ENCODE measurements at places on chromosomes 4 and X.

- DNase-seq, result no peak
Observed at GRCh38 chr4:7189066-7189465, 3.3 kb upstream of the SORCS2 start.

- DNase-seq, result no peak
Observed at GRCh38 chr4:98568941-98569663, 89.3 kb downstream of the TSPAN5 start.

- DNase-seq, result no peak
Observed at GRCh38 chr4:23937173-23937572, 47.3 kb upstream of the PPARGC1A start.

DNA sequence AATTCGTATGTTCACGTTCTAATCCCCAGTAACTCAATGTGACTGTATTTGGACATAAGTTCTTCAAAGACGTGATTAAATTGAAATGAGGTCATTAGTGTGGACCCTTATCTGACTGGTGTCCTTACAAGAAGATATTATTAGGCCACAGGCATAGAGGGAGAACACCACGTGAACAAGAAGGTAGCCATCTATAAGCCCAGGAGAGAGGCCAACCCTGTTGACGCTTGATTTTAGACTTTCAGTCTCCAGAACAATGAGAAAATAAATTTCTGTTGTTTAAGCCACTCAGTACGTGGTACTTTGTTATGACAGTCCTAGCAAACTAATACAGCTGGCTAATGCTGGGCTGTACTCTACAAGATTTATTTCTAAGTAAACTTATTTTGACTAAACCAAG lies 1.5 kb upstream of the EIF1AX start:
- no peak for DNase-seq

GRCh38 chr4:48991357-48991756 lies 5.3 kb downstream of the CWH43 start:
- no peak for DNase-seq

GRCh38 chr4:60588556-60588955 lies 611.6 kb upstream of the ADGRL3 start:
- no peak for DNase-seq

DNA sequence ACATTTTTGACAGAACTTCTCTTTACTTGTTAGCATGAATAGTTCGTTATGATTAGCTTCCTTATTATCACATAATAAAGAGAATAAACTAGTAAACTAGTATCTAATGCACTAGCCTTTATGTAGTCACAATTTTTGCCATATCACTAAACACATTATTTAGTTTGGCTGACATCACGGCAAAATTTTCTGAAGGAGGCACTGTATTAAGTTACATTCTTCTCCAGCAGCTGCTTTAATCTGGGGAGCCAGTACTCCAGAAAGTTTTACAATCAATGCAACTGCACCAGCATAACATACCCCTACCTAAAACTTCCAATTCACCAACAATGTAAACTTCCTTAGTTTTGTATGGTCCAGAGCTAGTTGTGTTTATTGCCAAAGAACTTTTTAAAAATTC lies 87.8 kb downstream of the FIP1L1 start:
- DNase-seq, result no peak

DNA sequence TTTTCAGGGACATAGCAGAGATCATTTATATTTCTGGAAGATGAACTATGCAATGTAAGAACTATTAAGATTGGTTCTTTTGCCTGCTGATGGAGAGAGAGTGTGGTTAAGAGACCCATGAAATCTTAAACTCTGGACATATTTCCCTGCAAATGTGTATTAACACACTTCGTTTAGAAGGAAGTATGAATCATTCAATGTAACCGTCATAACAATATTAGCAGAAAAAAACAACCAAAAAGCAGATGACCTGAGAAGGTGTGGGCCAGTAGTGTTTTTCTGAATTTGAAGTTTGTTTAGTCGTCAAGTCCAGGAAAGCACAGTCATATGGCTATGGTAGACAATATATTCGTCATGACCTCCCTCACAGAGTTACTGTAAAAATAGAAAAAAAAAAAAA lies 2.5 kb upstream of the TMPRSS11D start:
- no peak for DNase-seq

GRCh38 chr4:102061133-102061532 lies 270.6 kb downstream of the BANK1 start:
- DNase-seq, result no peak

- peak; percentile 13 for DNase-seq
Observed at GRCh38 chrX:154734061-154734781, 16.7 kb downstream of the GAB3 start.

DNA sequence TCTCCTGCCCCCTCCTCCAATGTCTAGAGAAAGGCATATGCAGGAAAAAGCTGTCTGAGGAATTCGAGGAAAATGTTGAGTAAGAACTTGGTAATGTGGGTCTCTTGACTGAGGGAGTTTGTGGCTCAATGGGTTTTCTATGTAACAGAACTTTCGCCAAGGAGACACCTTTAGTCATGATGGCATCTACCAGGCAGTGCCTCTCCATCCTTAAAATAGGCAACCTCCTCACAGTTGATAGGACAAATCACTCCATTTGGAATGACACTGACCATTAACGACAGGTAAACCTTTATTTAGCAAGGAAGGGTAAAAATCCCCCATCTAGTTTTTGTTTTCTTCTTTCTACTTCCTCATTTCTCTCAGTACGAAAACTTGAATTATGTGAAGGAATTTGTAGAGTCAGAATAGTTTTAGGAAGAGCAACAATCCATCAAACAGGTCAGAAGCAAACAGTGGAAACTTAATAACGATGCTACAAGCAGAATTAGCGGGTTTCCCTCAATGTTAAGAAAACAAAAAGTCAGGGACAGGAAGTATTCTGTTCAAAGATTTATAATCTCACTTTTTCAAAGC lies 2.7 kb downstream of the GSX2 start:
- no peak for DNase-seq

DNA sequence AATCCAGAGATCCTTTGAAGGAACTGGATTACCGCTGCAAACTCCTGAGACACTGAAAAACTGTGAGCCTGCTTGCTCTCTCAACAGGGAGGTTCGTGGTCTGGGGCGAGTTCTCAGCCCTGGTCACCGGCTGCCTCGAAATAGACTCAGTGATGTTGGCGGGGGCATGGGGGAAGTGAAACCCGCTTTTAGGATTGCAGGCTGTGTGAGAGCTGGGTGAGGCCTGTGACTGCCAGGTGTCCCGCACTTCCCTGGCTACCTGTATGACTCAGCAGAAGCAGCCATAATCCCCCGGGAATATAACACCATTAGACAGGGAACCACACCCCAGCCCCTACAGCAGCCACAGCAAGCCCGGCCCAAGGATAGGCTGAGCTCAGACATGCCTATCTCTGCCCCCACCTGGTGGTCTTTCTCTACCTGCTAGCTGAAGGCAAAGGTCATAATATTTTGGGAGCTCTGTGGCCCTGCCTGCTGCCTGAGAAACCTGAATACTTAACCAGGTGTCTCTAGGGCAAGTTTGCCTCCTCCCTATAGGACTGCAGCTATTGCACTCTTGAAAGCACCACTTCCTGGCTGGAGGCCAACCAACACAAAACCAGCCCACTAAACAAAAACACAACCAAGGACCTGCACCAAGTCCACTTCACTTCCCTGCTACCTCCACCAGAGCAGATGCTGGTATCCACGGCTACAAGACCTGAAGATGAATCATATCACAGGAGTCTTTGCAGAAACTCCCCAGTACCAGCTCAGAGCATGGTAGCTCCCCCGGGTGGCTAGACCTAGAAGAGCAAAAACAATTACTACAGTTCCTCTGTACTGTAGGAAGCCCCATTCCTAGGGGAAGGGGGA lies 202.0 kb downstream of the RRAGB start:
- no peak for DNase-seq

DNA sequence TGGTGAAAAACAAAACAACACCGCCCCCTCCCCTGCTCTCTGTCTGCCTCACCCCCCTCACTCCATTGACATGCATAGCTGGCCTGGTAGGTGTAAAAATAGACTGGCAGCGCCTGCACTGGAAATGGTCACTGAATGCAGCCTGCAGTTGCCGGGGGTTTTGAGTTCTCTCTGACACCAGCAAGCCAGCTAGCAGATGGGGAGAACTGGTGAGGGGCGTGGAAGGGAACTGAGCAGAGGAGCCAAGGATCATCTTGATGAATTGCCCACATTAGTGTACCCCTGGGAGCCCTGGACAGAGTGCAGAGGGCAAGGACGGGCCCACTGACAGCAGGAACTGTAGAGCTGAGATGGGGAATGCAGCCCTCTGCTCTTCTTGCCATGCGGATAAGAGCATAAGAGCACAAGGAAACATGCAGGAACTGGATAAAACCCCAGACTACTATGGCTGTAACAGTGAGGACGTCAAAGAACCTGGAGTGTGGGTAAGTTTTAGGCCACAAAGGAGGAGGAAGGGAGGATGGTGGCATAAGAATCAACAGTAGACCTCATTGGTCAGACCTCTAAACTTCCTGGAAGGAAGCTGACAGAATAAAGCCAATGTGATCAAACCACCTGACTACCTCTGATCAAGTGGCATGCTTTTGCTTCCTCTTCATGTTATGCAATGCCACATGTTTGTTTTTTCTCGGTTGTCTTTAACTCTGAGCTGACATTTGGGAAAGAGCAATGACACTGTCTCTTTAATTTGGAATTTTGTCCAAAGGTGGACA lies 96.3 kb downstream of the ANK2 start:
- DNase-seq, result no peak

DNA sequence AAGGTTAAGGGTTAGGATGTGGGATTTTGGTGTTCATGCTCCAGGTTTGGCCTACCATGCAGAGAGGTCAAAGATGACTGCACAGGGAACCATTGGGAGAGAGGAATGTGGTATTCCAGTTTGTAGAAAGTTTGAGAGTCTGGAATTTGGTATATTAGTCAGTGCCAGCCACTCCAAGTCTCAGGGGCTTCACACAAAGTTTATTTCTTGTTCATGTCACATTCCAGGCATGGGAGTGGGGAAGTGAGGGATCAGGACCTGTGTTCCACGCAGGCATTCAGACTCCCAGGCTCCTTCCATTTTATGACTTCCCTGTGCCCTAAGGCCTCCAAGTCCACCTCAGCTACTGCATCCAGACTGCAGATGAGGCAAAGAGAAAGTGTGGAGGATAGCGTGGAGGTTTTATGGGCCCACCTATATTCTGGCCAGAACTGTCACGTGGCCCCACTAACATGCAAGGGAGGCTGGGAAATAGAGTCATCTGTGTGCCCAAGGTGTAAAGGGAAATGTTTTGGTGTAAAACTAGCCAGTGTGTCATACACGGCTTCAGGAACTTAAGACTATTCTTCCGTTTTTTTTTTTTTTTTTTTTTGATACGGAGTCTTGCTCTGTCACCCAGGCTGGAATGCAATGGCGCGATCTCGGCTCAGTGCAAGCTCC lies 140.6 kb upstream of the SCML1 start:
- DNase-seq, result no peak

DNA sequence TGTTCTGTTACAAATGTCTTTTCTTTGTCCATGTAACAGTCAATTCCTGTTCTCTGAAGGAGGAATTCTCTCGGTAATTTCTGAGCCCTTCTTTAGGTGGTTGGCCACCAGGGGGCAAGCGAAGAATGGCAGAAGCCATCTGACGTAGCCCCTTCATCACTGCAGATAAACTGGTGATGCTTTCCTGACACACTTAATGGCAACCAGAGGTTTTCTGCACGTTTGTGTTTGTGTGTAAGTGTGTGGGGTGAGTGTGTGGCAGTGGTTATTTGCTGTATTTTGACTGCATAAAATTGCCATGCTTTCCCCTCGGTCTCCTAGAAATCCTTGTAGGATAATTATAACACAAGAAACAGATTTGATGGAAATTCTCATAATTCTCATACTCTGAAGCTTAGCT lies 64.8 kb upstream of the STOX2 start:
- peak; percentile 80 for DNase-seq

DNA sequence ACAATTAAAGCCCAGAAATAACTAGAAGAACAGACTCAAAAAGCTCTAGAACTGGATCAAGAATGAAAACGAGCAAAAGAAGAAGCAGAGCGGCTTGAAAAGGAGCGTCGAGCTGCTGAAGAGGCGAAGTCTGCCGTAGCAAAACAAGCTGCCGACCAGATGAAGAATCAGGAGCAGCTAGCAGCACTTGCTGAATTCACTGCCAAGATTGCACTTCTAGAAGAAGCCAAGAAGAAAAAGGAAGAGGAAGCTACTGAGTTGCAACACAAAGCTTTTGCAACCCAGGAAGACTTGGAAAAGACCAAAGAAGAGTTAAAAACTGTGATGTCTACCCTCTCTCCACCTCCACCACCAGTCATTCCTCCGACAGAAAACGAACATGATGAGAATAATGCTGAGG lies 56.1 kb upstream of the PPP4R3C start:
- no peak for DNase-seq

GRCh38 chr4:171524903-171525302 lies 288.3 kb upstream of the GALNTL6 start:
- DNase-seq, result no peak

GRCh38 chr4:110751986-110752385 lies 129.1 kb upstream of the PITX2 start:
- DNase-seq, result no peak

GRCh38 chrX:140433582-140433981 lies 71.3 kb downstream of the SOX3 start:
- DNase-seq, result no peak

- no peak for DNase-seq
Observed at GRCh38 chrX:112359906-112360305, 277.3 kb upstream of the TRPC5 start.

- no peak for DNase-seq
Observed at GRCh38 chrX:150084496-150085229, 146.4 kb upstream of the EOLA2 start.

DNA sequence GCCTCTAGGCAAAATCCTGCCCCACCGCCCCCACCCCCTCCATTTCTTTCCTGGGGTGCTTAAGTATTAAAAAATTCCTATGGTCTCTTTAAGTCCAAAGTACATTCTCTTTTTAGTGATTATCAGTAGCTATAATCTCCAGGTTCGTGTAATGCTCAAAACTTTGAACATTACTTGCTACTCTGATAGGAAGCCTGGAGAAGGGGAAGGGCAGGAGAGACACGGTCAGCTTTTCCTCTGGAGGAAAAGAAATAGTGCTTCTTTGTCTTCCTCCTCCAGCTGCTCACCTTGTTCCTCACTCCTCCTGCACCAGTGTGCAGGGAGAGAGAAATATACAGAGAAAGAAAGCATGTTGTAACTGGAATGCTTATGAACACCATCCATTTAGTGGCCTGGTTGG lies 80.4 kb downstream of the PPP1R2C start:
- DNase-seq, result no peak

DNA sequence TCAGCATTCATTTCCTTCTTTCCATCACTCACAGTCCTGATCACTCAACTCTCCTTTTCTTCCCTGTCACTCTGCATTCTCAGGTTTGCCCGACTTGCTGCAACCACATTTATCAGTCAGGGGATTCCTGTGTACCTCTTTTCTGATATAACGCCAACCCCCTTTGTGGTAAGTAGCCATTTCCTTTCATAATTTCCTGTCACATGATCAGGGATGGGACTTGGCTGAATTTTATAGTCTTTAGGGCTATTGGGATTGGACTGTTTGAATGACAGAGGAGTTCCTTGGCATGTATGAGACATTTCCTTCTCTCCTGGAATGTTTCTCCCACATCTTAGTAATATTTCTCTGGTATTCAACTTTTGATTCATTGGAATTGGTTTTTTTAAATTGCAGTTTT lies 11.0 kb downstream of the PGM2 start:
- DNase-seq, result no peak
